ENCODE measurements at places on chromosomes 7 and 10.

- no peak for DNase-seq
Observed at GRCh38 chr10:112950714-112951358, 789 bp downstream of the TCF7L2 start.

DNA sequence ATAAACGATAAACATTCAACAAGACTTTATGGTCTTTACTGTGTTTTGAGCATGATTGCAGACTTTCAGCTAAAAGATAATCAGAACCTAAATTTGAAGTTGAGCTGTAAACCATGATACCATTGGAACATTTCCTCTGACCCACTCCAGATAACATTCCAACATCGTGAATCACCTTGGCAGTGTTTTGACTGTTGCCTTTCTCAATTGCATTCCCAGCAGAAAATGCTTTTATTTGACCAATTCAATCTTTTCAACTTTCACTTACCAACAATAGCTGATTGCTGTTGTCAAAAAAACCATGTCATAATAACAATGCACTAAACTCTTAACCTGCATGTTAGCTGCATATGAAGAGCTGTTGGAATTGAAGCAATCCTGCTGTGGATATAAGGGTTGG lies 165.5 kb downstream of the MDFIC start:
- no peak for DNase-seq

GRCh38 chr10:7239312-7239985 lies 171.4 kb downstream of the SFMBT2 start:
- no peak for DNase-seq

DNA sequence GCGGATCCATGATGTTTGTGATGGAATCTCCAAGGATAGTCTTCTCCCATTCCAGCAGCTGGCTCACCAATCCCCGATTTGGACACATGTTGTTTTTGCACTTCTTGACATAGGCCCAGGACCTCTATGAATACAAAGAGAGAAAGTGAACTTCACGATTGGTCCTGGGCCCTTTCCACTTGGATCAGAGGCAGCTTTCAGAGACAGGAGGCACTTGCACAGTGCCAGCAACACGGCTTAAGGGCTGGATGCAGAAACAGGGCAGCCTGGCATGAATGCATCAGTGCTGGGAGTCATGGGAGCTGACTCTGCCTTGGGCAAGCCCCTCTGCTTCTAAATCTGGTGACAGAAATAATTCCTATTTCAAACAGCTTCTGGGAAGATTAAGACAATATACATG lies 2.1 kb upstream of the TMEM120A start:
- DNase-seq = no peak

DNA sequence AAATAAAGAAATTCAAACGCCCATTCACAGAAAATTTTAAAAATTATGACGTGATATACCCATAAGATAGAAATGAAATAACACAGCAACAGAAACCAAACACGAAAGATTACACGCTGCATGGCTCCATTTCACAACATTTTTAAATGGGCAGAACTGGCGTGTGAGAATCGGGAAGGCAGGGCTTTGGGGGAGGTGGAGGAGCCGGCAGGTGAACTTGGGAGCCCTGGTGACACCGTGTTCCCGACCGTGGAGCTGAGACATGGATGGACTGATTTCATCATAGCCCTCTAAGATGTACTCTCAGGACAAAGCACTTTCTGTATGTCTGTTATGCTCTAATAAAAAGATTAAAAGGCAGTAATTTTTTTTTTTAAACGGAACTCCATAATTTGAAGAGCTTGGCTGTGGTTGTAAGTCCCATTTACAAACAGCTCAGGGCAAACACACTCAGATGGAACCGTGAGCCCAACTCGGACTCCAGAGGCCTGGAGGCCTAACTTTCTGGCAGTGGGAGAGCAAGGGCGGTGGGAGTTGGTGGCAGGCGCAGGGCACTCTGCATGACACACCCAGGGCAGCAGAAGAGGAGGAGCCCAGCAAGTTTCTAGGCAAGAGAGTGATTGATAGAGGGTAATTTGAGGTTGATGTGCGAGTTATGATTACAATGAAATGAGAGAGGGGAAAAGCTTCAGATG lies 203.4 kb downstream of the MAD1L1 start:
- no peak for DNase-seq

GRCh38 chr7:157407512-157408257 lies 70.9 kb downstream of the DNAJB6 start:
- DNase-seq = no peak

DNA sequence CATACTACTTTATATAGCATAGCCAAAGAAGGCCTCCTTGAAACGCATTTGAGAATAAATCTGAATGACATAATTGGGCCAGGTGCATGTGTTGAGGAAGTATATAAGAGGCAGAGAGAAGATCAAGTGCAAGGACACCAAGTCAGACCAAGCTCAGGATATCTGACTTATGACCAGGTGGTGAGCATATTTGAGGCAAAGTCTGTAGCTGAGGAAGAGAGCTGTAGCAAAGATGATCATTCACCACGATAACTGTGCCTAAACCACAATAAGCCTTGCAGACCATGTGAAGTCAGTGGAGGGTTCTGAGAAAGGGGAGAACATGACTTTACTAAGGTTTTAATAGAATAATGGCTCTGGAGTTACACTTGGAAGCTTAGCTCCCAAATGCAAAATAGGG lies 292.3 kb downstream of the SORCS1 start:
- no peak for DNase-seq

Measured in T-helper 22 cell (primary cell).